Activated CD4-positive, alpha-beta memory T cell treated with anti-CD3 and anti-CD28 coated beads, Interleukin-2, amount 10 ng/mL, durations not matched to agents 7 days and 5 days (primary cell): ENCODE measurements at places on chromosomes 3 and 15. TPM values are rescaled to one million over a fixed set of nuclear protein-coding genes. Genes with fewer than 3 reads are reported as not detected.

DNA sequence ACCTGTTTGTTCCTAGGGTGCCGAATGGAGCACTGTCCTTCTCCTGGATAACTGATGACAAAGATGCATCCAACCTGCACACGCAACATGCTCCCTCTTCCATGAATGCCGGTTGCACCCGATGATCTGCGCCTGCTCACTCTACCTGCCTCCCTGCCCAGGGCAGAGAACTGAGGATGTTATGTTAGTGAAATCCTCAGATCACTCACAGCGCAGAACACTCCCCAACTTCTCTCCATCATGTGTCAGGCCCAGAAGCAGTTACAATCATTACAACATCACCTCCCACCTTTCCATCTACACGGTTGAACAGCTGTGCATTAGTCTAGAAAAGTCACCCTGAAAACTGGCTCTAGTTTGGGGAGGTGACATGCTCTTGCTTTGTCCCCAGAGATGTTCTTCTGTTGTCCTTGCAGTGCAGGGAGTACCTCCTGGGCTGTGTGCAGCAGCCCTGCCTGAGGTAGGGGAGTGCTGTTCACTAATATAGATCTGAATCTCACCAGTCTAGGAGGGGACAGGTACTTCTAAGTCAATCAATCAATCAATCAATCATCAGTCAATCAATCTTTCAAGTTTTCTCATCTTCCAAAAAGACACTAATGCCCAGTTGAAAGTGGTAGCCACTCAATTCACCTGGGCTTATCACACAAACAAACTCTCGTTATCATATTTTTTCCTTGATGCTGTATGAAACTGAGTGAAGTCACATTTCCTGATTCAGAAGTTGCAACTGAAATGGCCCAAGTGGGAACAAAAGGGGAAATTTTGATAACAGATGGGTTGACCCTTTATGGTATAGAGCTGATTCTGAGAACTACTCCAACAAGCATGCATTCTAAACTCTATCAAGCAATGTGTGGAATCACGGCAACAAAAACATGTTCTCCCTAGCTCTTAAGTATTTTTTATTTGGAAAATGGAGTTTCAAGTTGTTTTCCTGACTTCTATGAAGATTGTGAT, 15.4 kb upstream of the ISLR start:
- H3K36me3 ChIP-seq = no peaks in the 10 kb centered on the region
- H3K4me1 ChIP-seq = peaks cover 42% of the 10 kb centered on the region
- peaks cover 20% of the 10 kb centered on the region for H3K27me3 ChIP-seq
- H3K4me3 ChIP-seq = no peak overlapping the region
- no peak for DNase-seq
- no peak overlapping the region for H3K27ac ChIP-seq

GRCh38 chr3:112474796-112475195, 24.5 kb downstream of the BTLA start:
- H3K4me3 ChIP-seq = no peak overlapping the region
- no peak for DNase-seq
- H3K27ac ChIP-seq = no peak overlapping the region
- H3K36me3 ChIP-seq = peaks cover 87% of the 10 kb centered on the region

DNA sequence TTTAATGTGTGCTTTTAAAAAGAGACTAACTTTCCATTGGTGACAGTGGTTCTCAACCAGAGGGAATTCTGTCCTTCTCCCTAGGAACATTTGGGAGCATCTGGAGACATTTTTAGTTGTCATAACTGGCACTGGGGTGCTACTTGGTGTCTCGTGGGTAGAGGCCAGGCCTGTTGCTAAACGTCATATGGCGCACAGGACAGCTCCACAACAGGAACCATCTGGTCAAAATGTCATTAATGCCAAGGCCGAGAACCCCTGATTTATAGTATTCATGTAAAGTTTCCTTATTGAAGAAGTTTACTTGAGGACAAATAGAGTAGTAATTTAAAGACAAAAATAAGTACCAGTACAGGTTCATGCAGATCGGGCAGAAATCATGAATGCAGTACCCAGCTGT, 164.2 kb downstream of the FEZF2 start:
- H3K4me1 ChIP-seq = no peaks in the 10 kb centered on the region
- H3K27me3 ChIP-seq = no peaks in the 10 kb centered on the region

GRCh38 chr3:58047826-58048225, 39.6 kb downstream of the FLNB start:
- no peak for DNase-seq
- H3K4me3 ChIP-seq = no peak overlapping the region

DNA sequence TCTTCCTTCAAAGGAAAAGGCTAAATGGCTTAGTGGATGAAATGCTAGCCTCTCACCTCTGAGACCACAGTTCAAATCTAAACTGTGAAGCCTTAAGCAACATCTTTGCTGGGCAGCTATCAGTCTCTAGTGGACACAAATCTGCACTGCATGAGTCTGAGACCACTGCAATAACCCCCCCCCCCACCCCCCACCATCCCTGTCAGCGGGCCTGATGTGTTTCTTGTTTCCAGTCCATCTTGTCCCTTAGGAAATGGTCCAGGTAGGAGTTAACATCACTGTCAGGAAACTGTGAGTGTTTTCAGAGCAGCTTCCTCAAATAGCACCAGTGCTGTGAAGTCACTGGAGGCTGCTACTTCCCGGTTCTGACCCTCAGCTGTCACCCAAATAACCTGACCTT, 140.6 kb upstream of the TMCO5A start:
- H3K4me3 ChIP-seq = no peak overlapping the region
- H3K27ac ChIP-seq = no peak overlapping the region
- H3K36me3 ChIP-seq = no peaks in the 10 kb centered on the region
- H3K4me1 ChIP-seq = no peaks in the 10 kb centered on the region
- DNase-seq = no peak
- H3K27me3 ChIP-seq = no peaks in the 10 kb centered on the region

- H3K36me3 ChIP-seq = peaks cover 2% of the 10 kb centered on the region
- no peak for DNase-seq
- no peak overlapping the region for H3K27ac ChIP-seq
These were observed 254.4 kb upstream of the ZPLD1 start for GRCh38 chr3:102180280-102180931.

- H3K27ac ChIP-seq = no peak overlapping the region
- no peak overlapping the region for H3K4me3 ChIP-seq
- H3K4me1 ChIP-seq = peaks cover 16% of the 10 kb centered on the region
These were observed 26.8 kb downstream of the SPTBN5 start for GRCh38 chr15:41866872-41867579.

DNA sequence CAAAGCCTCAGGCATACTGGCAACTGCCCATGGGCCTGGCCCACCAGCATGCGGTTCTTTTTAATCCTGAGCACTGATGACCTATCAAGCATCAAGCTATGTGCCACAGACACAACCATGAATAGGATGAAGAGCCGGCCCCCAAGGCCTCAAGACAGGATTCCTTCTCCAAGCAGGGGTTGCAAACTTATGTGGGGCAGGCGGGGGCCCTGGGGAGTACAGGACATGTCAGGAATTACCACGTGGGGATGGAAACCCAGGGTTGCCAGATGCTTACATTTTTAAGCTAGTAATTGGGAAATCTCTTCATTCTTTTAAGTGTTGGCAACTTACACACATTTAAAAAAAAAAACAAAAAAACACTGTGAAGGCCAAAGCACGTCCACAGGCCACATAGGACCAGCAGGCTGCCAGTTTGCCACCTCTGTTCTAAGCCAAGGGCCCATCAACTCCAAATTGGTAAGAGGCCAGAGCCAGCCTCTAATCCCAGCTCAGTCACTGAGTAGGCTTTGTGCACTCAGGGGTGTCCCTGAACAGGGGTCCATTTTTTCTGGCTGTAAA, 32.8 kb downstream of the BDH1 start:
- no peaks in the 10 kb centered on the region for H3K27me3 ChIP-seq
- DNase-seq = no peak
- peaks cover 4% of the 10 kb centered on the region for H3K4me1 ChIP-seq
- peaks cover 47% of the 10 kb centered on the region for H3K36me3 ChIP-seq

DNA sequence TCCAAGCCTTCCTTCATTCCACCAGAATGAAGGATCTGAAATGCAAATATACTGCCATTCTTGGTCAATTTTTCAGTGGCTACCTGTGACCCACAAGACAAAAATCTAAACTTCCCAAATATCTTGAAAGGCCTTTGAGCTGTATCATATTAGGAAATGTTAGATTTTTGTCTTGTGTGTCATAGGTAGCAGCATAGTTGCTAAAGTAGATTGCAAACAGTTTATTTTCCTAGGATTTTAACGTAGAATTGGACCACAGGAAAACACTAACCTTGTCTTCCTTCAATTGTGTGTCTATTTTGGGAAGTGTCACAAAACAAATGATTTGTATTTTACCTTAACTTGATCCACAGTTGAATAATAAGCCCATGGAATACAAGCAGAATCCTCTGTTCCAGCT, 42.4 kb downstream of the CP start:
- no peaks in the 10 kb centered on the region for H3K27me3 ChIP-seq
- no peak overlapping the region for H3K4me3 ChIP-seq
- no peak for DNase-seq

DNA sequence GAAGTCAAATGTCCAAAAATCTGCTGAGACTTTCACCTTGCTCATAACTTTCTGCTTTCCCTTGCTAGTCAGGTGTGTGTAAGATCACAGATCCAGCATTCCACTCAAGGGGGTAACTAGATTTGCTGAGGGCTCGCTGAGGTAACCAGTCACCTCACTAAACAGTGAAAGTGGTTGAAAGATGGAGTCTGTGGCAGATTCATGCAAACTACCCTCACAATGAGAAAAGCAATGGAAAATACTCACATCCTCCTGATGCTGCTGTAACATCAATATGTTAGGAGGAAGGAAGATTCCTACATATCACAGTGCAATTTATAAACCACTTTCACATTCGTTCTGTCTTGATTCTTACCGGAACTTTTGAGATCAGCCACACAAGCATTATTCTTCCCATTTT, 174.3 kb upstream of the BCL6 start:
- H3K36me3 ChIP-seq = peaks cover 9% of the 10 kb centered on the region
- H3K27ac ChIP-seq = peak overlapping the region; percentile 84
- H3K27me3 ChIP-seq = peaks cover 17% of the 10 kb centered on the region
- peak overlapping the region; percentile 61 for H3K4me3 ChIP-seq

DNA sequence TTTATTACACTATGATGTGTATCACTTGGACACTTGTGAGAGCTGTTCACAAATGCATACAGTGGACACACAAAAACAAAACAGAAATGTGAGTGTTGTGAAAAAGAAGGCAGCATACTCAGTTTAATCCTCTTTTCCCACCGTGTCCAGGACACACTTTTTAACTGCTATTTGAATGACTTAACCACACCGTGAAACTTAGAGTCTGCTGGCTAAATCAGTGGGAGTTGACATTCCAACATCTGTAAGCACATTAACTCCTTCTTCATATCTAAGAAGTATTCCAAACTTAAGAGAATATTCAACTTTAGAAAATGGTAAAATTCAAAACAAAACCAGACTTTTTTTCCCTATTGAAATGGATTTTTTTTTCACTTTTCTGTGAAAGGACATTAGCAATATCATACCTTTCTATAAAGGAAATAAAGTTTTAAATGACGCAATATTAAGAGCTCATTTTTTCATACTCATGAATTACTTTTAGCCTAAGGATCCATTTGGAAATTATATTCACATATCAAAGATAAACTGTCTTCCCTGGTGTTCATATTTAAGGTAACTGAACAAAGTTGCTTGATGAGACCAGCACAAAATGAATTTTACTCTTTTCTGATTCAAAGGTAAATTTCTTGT, 316.6 kb downstream of the RBMS3 start:
- no peak overlapping the region for H3K27ac ChIP-seq
- H3K36me3 ChIP-seq = no peaks in the 10 kb centered on the region
- no peak for DNase-seq
- H3K4me1 ChIP-seq = no peaks in the 10 kb centered on the region
- H3K4me3 ChIP-seq = no peak overlapping the region
- H3K27me3 ChIP-seq = no peaks in the 10 kb centered on the region

DNA sequence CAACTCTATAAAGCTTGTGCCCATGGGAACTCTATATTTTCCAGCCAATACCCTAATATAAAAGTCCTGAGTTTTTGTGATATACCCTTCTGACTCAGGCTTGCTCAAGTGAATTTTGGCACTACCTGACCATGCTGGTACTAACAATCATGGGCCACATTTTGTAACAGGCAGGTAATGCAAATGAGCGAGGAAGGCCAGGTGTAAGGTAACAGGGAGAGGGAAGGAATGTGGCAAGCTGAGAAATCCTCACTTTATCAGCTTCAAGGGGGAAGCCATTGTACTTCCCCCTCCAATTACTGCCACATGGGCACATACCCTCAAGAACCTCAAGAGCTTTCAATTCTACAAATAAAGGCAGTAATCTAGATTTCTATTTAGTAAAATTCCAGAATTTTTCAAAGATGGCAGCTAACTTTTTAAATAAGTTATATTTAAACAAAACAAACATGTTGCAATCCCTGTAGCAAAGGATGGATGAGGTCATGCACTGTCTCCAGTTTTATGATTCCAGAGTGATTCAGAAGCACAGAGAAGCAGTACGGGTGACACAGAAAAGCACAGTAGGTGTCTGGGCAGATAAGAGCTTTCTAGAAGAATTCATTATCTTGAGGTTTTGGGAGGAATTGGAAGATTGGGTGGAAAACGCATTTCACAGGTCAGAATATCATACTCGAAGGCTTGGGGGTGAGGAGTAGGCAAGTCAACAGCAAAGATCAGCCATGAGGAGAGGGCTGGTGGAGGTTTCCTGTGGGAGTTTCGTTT, 87.6 kb downstream of the FOXP1 start:
- H3K27ac ChIP-seq = peak overlapping the region; percentile 68
- peaks cover 57% of the 10 kb centered on the region for H3K4me1 ChIP-seq
- peaks cover 21% of the 10 kb centered on the region for H3K36me3 ChIP-seq
- no peaks in the 10 kb centered on the region for H3K27me3 ChIP-seq
- peak overlapping the region; percentile 48 for H3K4me3 ChIP-seq

GUCA1C gene
- total RNA-seq = not detected

APBA2 gene
- 0.93 TPM for total RNA-seq

C3orf22 gene
- not detected for total RNA-seq

REC114 gene
- total RNA-seq = not detected
